Cortex of kidney (tissue), 1 donor: ENCODE measurements at places on chromosomes 4 and X.

- no peak for DNase-seq
Measured at GRCh38 chr4:173405840-173406606, 7.1 kb upstream of the SCRG1 start.

DNA sequence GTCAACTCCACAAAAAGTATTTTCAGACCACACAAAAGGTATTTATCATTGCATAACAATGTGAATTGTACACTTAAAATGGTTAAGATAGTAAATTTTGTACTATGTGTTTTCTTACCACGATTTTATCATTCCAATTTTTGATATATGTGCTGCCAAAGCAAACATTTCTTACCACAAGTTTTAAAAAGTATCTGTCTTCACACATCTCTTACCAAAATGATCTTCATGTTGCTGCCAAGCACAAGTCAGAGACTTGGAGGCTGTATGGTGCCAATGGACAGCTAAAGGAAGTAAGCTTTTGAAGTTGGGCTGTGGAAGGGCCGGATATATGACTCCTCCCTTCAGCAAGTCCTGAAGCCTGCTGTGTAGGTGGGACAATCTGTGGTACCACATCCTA, 67.9 kb downstream of the TMLHE start:
- no peak for DNase-seq

- DNase-seq: no peak
Measured at GRCh38 chrX:136262812-136263315, 11.7 kb upstream of the MAP7D3 start.

DNA sequence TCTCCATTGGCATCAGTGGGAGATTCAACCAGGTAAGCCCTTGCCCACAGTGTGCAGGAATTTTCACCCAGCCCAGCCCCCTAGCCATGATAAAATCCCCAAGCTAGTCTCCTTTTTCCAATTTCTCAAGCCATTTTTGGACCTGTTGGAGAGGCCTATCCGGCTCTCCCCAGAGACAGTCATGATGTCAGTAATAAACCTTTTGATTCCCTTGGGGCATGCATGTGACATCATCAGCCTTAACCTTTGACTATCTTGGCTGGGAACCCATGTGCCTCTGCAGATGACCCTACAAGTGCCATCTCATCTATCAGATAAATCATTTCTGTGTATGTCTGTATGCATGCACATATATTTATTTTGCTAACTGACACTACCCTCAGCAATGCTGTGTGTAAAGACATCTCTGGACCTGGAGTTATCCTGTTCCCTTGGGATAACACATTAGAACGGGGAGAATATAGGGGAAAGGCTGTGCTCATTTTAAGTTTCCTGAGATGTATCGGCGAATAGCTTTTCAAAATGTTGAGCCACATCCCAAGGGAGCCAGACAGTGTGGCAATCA, 51.0 kb downstream of the CYTL1 start:
- no peak for DNase-seq

DNA sequence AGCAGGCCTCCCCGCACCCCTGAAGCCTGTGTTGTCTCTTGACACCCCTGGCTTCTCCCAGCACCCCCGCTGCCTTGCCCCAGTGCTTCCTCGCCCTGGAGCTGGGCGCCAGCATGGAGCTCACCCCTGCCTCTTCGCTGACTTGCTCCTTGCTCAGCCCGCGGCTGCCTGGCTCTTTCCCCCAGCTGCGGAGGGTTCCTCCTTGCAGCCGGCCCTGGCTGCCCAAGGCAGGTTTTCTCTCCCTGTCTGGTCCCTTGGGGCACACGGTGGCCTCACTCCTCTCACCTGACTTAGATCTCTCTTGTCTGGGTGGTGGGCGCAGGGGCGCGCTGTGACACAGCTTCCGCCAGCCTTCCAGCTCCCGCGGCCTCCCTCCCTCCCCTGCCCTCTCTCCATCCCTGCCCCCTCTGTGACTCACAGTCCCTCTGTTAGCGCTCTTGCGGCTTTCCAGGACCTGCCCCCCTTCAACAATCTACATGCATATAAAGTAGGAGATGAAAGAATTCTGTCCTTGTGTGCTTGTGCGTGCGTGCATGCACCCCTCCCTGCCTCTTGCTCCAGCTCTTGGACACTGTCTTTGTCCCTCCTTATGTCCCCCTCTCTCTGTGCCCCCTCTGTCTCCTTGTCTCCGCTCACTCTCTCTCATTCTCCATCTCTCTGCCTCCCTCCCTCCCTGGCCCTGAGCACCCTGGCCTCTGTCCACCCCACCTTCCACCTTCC, 2.2 kb downstream of the PLXNB3 start:
- no peak for DNase-seq

DNA sequence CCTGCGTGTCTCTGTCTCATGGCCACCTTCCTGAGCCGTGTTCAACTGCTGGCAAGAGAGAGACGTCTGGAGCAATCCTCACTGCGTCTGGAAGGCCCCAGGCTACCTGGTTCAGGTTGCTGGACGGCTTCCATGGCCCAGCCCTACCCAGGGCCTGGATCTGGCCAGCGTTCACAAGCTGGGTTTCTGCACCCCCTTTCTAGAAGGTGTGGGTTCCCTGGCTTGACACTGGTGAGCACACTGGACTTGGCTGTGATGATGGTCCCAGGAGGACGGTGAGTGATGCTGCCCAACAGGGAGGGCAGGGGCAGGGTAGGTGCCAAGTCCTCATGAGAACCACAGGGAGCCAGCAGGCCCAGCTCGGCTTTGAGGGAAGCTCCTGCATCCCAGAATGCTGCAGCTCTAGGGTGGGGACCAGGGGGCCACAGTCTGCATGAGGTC, 63.4 kb downstream of the HTRA3 start:
- no peak for DNase-seq

GRCh38 chrX:138771047-138771446, 59.5 kb upstream of the FGF13 start:
- DNase-seq: no peak

GRCh38 chr4:97359826-97360225, 783.5 kb downstream of the STPG2 start:
- DNase-seq: no peak
